ENCODE measurements at places on chromosomes 5 and 9.

- no peak for DNase-seq
These were observed 709 bp downstream of the UAP1L1 start for GRCh38 chr9:137077758-137078693.

DNA sequence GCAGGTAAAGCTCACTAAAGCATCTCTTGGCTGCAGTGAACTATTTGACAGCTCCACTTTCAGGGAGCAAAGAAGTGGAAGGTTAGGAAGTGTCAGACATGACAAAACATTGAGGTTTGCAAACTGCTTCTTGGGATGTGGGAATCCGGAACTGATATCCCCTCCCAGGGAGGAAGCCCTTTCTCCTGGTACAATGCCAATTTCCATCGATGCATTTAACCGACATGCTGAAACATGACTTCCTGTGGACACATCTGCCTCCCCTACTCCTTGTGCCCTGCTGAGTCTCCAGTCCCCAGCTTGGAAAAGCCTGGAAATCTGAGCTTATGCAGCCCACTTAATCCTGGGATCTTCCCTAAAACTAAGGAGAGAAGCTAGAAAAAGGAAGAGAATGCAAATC, 323.1 kb upstream of the DAP start:
- DNase-seq = no peak

DNA sequence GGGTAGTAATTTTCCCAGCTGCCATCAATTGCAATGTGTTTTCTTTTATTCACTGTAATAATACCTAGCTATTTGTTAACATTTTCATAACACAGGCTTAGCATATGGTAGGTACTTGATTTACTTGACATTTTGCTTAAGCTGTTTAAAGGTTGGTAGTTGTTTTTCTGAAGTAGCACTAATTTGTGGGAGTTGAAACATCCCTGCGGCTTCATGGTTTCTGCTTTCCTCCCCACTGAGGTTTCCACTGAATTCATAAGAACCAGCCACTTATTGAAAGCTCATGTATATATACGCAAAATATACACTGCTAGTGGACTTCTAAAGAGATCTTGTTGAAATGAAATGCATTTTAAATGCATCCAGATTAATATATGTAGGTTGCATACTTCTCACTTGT, 559.9 kb downstream of the TLE4 start:
- DNase-seq = no peak

DNA sequence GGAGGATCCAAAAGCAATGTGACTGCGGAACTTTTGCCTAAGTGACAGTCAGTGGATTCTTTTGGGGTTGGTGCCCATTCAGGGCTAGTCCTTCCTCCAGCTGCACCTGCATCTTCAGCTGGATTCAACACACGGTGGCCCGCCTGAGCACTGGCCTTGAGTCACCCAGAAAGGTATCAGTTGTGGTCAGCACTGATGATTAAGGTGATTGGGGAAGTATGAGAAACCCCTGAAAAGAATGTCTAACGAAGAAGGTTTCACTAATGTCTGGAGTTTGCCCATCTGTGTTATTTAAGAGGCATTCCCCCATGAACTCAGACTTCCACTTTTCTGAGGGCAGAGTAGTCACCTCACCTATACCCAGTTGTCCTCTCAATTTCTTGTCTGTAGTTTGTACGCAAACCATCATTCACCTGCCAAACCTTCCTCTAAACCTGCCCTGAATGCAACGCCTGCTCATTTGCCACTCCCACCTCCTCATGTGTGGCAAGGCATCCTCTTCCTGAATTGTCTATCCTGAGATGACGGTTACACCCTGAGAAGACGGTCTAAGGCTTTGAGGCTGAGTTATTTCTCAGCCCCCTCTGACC, 27.2 kb downstream of the CSF2 start:
- DNase-seq = no peak

DNA sequence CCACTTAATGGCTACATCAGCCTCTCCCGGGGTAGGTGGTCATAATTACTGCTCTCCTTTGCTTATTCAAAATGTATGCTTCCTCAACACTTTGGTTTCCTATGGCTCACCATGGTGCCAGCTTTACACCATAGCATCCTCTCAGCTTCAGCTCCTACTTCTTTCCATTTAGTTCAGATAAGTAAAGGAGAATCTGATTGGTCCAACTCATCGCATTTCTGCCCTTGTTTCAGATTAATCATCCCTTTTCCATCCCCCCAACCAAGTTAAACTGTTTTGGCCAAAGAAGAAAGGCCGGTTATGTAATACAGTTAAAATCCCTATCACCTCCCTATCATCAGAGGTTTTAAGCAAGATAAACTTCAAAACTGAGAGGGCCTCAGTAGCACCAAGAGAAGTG, 130.5 kb downstream of the CETN3 start:
- no peak for DNase-seq

DNA sequence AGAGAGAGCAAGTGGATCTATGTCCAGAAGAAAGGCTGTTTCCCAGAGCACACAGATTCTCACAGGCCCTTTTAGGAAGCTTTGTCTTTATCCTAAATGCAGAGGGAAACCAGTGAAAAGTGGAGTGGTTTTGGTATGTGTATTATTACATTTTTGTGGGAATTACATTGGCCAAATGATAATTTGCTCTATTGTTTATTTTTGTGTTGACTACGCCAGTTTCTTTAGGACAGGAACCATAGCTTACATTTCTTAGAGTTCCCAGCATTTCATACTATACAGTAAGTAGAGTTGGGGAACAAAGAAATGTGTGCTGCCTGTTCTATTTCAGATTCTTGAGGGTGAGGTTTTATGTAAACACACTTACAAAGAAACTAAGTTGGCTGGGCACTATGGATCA, 29.4 kb upstream of the SPATA31D4 start:
- DNase-seq = no peak

GRCh38 chr5:671459-672328, 21.5 kb downstream of the TPPP start:
- peak; percentile 53 for DNase-seq

DNA sequence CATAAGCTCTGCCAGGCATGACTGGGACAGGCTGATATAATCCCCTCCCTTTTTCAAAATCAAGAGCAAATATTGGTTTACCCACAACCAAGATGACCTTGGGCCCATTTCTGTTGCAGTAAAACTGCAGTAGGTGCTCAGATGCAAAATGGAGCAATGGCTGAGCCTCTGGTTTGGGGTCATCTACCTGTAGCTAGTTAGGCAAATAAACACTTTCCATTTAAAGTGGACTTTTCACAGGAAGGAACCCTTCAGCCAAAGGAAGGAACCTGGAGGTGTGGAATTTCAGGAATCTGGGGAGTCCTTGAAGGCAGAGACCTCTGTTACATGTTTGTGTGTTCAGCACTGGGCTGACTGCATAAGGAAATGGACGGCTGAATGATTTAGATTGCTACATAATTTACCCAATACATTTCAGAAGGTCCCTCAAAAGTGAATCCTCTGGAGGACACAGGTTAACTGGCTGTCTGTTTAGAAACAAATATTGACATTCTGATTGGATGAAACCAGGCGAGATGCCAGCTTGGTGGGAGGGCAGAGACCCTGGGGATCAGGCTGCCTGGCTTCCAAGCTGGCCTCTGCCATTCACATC, 170.1 kb upstream of the ZNF618 start:
- no peak for DNase-seq

DNA sequence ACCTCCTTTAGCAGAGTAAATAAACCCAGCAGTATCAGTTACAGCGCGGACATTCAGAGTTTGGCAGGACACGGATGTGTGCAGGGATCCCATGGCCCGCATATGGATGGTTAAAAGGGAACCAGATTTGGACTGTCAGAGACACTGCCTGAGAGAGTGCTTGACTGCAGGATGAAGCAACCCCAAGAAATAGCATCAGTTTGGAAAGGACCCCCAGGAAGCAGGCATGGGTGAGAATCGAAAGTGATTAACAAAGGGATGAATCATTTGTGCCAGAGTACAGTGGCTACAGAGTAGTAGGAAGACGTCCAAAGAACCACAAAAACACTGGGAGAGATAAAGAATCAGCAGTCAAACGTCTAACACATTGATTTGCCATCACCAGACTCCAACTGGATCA, 5.5 kb downstream of the C7 start:
- no peak for DNase-seq

DNA sequence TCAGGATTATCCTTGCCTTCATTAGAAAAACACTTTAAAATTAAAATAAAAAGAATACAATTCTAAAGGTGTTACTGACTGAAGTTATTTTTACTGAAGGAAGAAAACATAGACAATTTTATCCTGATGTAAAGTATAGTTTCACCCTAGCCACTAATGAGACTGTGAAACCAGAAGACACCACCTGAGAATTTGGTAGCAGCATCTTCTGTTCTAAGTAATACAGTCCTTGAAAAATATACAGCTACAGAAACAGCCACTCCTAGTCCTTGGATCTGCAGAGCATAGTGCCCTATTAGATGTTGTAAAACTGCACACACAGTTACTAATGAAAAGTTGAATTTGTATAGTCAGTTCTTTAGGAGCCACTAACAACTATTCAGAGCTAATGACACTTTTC, 377.7 kb downstream of the PRR16 start:
- DNase-seq = no peak

GRCh38 chr5:103109277-103109676, 10.7 kb downstream of the GIN1 start:
- no peak for DNase-seq

GRCh38 chr5:880816-881550, 11.6 kb downstream of the BRD9 start:
- no peak for DNase-seq

DNA sequence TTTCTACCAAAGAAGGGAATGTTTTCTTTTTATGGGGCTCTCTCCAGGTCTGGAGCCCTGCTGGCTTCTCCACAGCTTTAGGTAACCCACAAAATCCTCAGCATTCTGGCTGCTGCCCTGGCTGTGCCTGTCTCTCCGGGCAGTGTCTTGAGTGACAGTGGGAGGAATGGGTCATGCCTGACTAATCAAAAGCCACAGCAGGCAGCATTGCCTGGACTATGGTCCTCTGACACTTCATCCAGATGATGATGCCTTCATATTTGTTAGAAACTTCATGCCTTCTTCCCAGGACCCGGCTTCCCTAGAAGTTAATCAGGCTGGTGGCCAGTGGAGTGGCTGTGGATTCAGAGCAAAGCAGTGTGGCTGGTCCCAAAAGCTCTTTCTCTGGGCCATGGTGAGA, 32.2 kb upstream of the TGFBI start:
- no peak for DNase-seq

DNA sequence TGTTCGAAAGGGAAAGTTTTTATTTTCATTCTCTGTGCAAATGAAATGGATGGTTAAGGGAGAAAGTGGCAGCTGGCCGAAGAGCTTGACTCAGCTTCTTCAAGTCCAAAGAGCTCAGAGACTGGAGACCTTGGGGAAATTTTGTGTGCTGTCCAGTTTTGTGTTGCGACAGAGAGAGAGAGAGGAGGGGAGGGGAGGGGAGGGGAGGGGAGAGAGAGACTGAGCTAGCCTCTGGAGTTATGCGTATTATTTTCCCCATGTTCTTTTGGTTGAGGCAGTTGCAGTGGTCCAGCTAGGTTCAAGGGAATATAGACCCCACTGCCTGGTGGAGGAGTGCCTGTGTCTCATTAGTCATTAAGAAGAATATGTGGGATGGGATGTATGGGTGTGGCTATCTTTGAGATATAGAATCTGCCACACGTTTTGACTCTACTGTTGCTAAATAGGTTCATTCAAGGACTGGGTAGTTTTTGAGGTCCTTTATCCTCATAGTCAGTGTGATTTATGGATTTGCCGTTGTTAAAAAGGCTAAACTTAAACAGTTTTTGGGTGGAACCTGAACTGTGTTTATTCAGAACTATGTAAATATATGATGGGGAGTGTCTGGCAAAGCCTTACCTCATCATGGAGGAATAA, 69.7 kb downstream of the ARHGAP26 start:
- peak; percentile 9 for DNase-seq

DNA sequence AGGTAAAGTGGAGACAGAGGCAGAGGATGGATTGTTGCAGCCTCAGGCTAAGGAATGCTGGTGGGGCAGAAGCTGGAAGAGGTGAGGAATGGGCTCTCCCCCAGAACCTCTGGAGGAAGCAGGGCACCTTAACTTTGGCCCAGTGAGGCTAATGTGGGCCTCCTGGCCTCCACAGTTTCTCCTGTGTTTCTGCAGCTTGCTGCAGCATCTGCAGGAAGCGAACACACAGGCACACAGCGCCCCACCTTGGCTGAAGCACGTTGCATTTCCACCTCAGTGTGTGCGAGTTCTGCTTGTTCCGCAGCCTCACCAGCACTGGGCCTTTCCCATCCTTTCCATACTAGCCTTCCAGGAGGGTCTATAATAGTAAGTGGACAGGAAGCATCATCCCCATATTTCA, 27.2 kb upstream of the ASS1 start:
- DNase-seq = no peak

GRCh38 chr5:115151208-115151805, 18.4 kb downstream of the TRIM36 start:
- no peak for DNase-seq
